ENCODE measurements at places on chromosomes 3 and 15. TPM values are rescaled to one million over a fixed set of nuclear protein-coding genes. Genes with fewer than 3 reads are reported as not detected.

Gene SPTSSB
- not detected for polyA plus RNA-seq

Gene KBTBD13
- polyA plus RNA-seq: not detected

GRCh38 chr3:27680517-27681246, 41.4 kb downstream of the EOMES start:
- no peak for DNase-seq

GRCh38 chr3:18425641-18426257, 610 bp upstream of the SATB1 start:
- no peak for DNase-seq

Measured in AG04450 (cell line).